Breast epithelium (tissue), 4 donors: ENCODE measurements at places on chromosomes 7 and 10.

DNA sequence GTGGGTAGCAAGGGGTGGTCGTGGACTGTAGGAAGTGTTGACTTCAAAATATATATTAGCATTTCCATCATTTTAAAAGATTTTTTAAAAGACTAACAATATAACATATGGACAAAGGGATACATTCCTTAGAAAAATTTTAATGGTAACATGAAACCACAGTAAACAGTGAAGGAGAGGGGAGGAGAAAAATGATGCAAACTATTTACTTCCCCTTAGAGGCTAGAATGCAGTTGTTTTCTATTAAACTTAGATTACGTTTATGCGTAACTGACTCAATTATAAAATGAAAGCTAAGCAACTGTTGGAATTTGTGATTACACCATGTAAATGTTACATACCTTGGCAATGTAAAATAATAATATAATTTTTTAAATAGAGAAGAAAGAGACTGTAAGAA, 41.3 kb downstream of the CALD1 start:
- no peak for DNase-seq

- no peak for DNase-seq
Observed at GRCh38 chr10:101687071-101687658, 7.8 kb downstream of the FBXW4 start.

GRCh38 chr7:118845791-118846190, 621.3 kb downstream of the ANKRD7 start:
- no peak for DNase-seq

DNA sequence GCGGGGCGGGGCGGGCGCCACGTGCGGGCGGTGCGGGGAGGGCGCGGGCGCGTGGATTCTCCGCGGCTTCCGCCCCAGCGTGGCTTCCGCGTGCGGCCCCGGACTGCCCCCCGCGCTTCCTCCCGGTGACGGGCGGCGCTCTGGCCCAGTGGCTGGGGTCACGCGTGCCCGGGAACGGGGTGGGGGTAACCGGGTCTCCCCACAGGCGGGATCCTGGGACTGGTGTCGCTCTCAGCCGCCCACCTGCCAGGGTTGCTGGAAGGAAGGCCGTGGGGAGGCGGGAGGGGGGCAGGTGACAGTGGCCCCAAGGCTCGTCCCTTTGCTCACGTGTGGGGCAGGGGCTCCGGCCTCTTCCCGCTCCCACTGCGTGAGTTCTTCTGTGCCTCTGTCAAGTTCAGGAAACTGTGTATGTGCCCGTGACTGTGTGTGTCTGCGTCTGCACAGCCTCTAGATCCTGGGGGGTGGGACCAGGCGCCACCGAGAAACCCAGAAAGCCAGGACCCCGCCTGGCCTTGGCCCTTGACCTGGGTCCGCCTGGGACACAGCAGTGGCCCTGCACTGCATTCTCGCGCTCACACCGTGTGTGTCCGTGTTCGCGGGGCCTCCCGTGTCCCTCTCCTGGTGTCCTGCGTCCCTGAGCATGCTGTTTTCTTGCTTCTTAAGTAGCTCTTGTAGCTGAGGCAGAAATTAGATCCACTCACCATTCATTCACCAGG, 919 bp downstream of the MAFK start:
- no peak for DNase-seq

- no peak for DNase-seq
Observed at GRCh38 chr10:131872827-131873375, 27.9 kb upstream of the PPP2R2D start.

DNA sequence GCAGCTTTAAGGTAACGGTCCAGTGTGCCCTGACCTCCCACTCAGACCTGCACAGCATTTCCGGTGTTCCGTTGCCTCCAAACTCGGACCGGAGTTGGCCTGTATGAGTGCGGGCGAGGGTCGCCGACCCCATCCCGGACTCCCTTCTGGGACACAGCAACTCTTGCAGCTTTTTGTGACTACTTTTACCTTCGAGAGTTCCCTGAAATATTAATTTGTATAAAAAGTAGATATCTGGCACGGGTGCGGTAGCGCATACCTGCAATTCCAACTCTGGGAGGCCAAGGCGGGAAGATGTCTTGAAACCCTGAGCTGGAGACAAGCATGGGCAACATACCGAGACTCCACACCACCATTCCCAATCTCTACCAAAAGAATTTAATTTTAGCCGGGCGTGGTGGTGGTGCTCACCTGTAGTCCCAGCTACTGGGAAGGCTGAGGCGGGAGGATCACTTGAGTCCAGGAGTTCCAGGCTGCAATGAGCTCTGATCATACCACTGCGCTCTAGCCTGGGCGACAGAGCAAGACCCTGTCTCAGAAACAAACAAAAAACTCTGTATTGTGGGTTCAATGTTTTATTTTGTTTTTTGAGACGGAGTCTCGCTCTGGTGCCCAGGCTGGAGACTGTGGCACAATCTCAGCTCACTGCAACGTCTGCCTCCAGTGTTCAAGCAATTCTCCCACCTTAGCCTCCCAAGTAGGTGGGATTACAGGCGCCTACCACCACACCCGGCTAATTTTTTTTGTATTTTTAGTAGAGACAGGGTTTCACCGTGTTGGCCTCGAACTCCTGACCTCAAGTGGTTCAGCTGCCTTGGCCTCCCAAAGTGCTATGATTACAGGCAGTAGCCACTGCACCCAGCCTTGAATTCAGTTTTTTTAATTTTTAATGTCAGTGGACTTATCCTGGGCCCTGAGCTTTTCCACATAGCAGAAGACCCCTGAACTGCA, 1.1 kb upstream of the PPP1R35 start:
- DNase-seq = no peak

DNA sequence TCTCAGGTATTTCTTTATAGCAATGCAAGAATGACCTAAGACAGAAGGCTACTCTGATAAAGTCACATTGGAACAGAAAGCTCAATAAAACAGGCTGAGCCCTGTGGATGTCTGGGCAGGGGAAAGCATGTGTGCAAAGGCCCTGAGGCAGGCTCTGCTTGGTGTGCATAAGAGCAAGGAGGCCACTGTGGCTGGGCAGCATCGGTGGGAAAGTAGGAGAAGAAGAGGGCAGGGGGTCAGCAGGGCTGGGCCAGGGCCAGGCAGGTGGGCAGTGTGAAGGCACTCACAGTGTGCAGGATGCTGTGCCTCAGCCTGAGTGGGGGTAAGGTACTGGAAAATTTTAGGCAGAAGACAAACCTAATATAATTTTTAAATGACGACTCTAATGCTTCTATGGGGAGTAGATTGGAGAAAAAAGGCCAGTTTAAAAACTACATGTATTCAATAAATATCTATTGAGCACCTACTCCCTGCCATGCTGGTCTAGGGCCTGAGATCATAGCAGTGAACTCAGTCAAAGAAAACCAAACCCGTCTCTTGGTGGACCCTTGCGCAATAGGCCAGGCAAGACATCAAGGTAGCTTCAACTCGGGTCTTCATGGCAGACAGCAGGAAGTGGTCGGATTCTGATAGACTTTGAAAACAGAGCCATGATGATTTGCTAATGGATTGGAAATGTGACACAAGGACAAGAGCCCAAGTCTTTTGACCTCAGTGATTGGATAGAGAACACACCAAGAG, 572.3 kb downstream of the TCERG1L start:
- DNase-seq = peak; percentile 25

- no peak for DNase-seq
Observed at GRCh38 chr7:70752794-70753241, 379.1 kb upstream of the GALNT17 start.

- DNase-seq = no peak
Observed at GRCh38 chr10:132865171-132865631, 77.2 kb downstream of the CFAP46 start.

GRCh38 chr10:10745291-10745690, 272.4 kb upstream of the CELF2 start:
- no peak for DNase-seq

DNA sequence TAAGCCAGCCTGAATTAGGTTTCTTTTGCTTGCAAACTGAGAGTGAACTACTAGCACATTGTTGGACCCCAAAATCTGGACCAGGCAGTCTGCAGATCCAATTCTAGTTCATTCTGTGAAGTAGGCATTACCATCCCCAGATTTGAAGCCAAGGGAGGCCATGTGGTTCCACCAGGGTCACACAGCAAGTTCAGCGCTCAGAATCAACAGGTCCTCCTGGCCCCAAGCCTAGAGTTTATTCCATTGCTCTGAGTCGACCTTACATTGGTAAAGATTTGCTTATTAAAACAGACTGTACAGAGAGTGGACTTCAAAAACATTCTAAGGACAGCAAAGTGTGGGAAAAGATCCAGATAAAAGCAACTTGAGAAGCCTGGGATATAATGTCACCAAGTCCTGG, 50.9 kb downstream of the AFAP1L2 start:
- no peak for DNase-seq

DNA sequence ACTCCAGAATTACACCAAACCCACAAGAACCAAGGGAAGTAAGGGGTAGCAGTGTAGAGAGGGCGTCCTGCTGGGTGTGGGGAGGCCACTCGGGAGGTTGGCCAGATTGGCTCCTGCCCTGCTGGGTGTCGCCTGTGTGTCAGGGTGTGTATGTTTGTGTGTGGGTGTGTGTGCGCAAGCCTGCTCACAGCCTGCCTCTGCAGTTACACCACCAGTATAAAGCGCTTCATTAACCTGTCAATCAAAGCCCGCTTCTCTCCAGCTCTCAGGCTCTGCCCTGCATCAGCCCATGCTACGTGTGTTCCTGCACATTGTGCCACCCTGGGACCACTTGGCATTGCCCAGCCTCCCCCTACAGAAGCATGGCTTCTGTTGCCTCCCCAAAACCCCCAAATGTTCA, 83.3 kb upstream of the PAX2 start:
- DNase-seq = no peak

- DNase-seq = no peak
Observed at GRCh38 chr7:84848219-84848973, 338.5 kb downstream of the SEMA3D start.

GRCh38 chr7:129591868-129592267, 19.7 kb upstream of the NRF1 start:
- no peak for DNase-seq

GRCh38 chr10:28949005-28950004, 272.0 kb downstream of the BAMBI start:
- DNase-seq = no peak

DNA sequence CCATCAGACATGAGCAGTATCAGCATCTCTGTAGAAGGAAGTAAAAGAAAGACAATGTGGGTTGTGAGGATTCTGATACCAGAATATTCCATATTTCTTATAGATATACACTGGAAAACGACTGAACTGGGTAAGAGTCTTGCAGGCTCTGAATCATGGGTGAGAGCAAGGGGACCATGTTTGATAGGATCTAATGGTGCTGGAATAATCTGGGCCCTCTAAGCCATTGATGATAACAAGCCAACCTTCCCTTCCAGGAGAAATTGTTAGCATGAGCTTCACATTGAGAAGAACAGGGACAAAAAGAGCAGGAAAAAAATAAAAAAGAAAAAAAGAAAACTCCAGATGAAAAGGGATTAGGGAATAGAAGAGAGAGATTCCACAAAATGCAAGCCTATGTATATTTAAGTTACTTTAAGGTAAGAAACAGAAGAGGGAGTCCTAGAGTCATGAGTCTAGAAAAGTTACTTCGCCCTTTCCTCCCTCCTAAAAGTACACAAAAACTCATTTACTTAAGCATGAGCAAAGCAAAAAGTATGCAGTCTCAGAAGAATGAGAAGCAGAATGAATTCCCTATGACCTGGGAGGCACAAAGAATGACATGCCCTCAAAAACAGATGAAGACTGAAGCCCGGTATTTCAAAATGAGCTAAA, 181.9 kb downstream of the TMEM26 start:
- DNase-seq = no peak

GRCh38 chr7:122340427-122340826, 35.9 kb upstream of the FEZF1 start:
- no peak for DNase-seq

DNA sequence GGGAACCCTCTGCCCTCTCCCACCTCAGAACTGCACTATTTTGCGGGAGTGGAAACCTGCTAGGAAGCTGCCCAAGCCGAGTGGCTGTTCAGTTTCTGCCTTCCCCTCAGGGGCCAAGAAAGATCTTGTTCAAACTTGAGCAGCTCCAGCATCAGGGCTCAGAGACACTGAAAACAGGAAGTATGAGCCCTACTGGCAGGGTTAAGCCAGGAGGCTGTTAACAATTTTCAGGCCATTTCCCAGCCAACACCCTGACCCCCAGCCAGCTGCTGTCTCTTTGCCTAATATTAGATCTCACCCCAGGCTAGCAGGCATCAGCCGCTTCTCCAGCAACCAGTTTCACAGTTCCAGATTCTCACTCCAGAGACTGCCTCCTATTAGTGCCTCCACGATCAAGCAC, 9.2 kb downstream of the PLAU start:
- no peak for DNase-seq

- no peak for DNase-seq
Observed at GRCh38 chr7:117505238-117505637, 25.4 kb downstream of the CFTR start.

GRCh38 chr7:5406957-5407945, 16.4 kb downstream of the TNRC18 start:
- DNase-seq = no peak

DNA sequence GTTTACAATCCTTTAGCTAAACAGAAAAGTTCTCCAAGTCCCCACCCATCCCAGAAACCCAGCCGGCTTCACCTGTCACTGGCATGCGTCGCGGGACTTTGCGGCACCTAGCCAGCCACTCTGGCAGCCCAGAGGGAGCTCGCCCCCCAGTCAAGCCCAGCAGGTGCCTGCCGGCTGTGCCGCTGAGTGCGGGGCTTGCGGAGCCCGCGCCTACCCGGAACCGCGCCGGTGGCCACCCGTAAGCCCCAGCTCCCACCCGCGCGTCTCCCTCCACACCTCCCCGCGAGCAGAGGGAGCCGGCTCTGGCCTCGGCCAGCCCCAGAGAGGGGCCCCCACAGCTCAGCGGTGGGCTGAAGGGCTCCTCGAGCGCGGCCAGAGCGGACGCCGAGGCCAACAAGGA, 446.1 kb downstream of the GRM8 start:
- no peak for DNase-seq

- no peak for DNase-seq
Observed at GRCh38 chr7:13987395-13987794, 2.1 kb downstream of the ETV1 start.

GRCh38 chr7:55251911-55252310, 113.2 kb upstream of the LANCL2 start:
- DNase-seq = no peak

GRCh38 chr7:35004531-35005095, 32.7 kb downstream of the DPY19L1 start:
- no peak for DNase-seq

GRCh38 chr10:124625831-124626238, 118.3 kb downstream of the FAM53B start:
- DNase-seq = no peak

- DNase-seq = no peak
Observed at GRCh38 chr7:140732416-140732815, 35.9 kb downstream of the NDUFB2 start.
